NCI-H460 (cell line): ENCODE measurements at places on chromosomes 7 and 10. TPM values are rescaled to one million over a fixed set of nuclear protein-coding genes. Genes with fewer than 3 reads are reported as not detected.

DNA sequence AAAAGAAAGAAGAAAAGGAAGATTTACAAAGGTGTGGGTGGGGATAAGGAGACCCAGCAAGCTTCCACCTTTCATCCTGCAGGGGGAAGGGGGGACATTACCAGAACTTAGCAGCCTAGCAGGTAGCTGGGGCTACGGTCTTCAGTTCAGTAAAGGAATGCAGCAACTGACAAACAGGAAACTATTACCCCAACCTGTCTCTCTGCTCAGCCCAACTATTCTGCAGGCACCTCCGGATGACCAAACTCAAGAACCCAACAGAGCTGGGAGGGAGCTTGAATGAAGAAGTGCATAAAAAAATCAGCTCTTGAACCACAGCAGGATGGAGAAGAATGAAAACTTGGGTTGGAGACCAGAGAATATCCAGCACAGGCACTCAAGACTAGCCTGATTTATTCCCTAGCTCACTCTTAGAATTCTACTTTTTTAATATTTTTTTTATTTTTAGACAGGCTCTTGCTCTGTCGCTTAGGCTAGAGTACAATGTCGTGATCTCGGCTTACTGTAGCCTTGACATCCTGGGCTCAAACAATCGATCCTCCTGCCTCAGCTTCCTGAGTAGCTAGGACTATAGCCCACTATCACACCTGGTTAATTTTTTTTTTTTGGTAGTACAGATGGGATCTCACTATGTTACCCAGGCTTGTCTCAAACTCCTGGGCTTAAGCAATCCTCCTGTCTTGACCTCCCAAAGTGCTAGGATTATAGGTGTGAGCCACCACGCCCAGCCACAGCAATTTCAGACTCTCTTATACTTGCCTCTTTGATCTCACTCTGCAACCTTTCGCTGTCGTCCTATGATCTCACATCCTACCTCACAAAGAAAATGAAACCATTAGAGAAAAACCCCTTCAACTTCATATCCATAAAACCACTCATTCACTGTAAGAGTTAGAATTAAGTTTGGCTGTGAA, 18.5 kb upstream of the C10orf67 start:
- no peak for DNase-seq

GRCh38 chr10:126458466-126458865, 70.2 kb upstream of the ADAM12 start:
- DNase-seq, result no peak

The RALA gene
- total RNA-seq, result 14.3 and 20.0 TPM in 2 replicates

DNA sequence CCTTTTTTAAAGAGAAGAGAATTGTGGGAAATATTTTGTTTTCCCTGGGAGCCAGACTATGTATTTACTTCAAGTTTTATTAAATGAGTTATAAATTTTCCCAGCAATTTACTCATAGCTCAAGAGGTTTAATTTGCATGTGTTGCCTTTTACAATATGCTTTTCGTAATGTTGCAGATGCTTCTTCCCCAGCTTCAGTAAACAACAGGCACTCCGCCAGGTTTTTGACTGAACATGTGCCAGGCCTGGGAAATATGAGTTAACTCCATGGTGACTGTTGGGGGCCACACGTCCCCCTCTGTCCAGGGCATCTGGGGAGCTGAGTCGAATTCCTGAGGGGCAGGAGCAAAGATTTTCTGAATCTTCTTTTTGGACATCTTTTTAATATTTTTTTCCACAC, 545.7 kb downstream of the LRMDA start:
- no peak for DNase-seq

The H2BK1 gene
- total RNA-seq, result not detected in 2 replicates

GRCh38 chr7:22821702-22822485, 755 bp downstream of the TOMM7 start:
- no peak for DNase-seq

- no peak for DNase-seq
Observed at GRCh38 chr10:28326516-28327490, 23.9 kb upstream of the MPP7 start.

GRCh38 chr10:119441921-119442757, 100.4 kb downstream of the RGS10 start:
- DNase-seq, result no peak

GRCh38 chr7:157250605-157251228, 86.1 kb upstream of the DNAJB6 start:
- DNase-seq, result peak; percentile 72

- no peak for DNase-seq
Observed at GRCh38 chr7:11709196-11709595, 122.8 kb downstream of the THSD7A start.

DNA sequence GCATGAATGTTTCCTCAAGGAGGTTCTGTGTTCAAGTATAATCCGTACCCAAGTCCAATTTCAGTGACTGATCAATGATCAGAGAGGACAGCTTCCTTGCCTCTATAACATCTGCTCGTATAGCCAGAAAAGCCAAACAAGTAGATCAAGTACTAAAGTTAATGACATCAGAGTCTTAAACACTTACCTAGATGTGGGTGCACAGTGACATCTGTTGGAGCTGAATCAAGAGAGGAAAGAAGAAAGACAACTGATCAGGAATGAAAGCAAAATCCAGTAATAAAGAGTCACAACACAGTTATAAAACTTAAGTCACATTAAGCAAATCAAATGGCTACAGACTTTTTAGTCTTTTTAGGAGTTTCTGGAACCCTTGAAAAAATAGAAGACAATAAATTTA, 236.5 kb downstream of the RELN start:
- DNase-seq, result no peak

The CYP2E1 gene
- 1.4 and 1.6 TPM in 2 replicates for total RNA-seq

GRCh38 chr7:81956520-81956919, 186.7 kb upstream of the HGF start:
- DNase-seq, result peak; percentile 41

The VKORC1L1 gene
- total RNA-seq, result 15.3 and 17.3 TPM in 2 replicates

DNA sequence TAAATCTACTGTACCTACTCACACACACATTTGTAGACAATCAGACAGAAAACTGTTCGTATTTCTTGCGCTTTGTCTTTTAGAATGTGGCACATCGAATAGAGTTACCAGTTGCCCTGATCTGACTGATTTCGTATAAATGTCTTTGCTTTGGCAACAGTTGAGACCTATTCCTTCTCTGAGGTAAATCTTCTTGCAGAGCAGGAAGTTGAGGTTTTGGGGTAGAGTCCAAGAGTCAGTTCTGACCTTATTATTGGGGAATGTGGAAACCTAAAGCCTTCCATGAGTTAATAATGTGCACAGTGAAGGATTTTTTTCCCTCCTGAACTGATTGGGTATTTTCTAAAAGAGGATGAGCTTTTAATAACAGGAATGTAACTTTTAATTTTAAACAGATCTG, 135.3 kb downstream of the KIAA1217 start:
- DNase-seq, result no peak

- DNase-seq, result peak; percentile 7
Observed at GRCh38 chr7:732094-732541, 5.0 kb upstream of the PRKAR1B start.

- DNase-seq, result no peak
Observed at GRCh38 chr7:25430200-25430931, 202.1 kb upstream of the NPVF start.

GRCh38 chr10:121216295-121216694, 365.1 kb downstream of the WDR11 start:
- DNase-seq, result no peak

DNA sequence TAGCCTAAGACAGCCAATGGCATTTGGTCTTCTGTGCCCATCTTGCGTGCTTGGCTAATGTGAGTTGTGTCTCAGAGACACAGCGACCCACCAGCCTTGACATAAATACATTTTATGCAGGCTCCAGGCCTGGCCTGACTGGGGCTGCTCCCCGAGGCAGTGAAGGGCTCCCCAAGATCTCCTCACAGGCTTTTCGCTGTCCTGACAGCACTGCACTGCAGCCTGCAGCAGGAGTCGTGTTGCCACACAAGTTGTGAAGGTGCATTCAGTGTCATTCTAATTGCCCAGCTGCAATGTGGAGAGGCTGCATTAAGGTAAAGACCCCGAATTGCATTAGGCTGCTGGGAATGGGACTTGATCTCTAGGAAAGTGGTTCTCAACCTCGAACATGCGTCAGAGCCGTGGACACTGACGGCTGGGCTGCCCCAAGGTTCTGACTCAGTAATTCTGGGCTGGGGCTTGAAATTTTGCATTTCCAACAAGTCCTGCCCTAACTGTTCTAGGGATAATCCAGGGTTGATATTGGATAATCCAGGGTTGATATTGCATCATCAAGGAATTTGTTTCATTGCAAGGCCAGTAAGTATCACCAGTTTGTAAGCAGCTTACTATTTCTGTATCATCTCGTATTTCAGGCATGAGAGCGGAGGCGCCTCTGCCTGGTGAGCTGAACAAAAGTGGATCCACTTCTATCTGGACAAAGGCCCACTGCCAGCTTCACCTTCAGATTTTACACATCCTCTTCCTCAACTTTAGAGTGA, 108.7 kb upstream of the INSIG1 start:
- no peak for DNase-seq

The RPP38 gene
- 19.7 and 21.1 TPM in 2 replicates for total RNA-seq

The NAT16 gene
- 0.09 TPM in 1 of 2 replicates, not detected in the other for total RNA-seq

DNA sequence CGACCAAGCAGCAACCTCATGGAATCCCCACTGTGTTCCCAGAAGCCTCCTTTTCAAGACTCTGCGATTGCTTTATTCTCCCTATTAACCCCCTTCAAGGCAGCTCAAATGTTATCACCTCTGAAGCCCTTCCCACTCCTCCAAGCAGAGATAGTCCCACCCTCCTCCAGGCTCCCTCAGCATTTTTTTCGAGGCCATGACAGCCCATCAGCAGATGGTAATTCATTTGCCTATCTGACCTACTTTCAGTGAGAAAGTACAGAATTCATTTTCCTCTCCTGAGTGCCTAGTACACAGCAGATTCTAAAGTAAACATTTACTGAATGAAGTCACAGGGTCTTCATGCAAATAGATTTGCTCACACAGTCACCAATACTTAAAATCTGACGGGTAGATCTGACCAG, 47.8 kb downstream of the HERPUD2 start:
- no peak for DNase-seq

The HABP2 gene
- total RNA-seq, result not detected in 2 replicates

The CHST15 gene
- 53.2 and 60.9 TPM in 2 replicates for total RNA-seq

The AHR gene
- total RNA-seq, result 117 and 122 TPM in 2 replicates

DNA sequence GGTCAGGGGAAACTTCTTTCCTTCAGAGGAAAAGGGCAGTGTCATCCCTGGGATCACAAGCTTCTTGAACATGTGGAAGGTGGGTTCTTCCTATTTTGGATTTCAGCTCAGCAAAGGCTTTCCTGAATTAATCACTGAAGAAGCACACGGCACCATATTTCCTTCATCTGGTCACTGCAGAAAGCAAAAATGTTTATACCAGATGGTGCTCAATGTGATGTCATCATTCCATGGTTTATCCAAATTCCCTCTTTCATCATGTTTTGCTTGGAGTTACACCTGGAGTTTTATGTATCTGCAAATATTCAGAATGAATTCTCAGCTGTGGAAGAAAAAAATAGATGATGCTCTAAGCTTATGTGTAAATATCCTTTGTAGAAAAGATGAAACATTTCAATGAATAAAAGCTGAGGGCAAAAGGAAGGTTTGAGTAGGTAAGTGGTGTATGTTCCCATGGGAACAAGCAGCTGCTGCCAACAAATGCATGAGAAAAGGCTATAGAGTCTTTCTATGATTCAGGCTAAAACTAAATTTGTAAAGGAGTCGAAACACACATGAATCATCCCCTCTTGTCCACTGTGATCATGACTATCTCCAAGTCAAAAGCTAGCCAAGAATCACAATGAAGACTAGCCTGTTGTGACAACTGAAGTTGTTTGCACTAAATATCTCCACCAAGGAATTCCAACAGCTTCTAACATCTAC, 26.9 kb upstream of the BPGM start:
- no peak for DNase-seq

DNA sequence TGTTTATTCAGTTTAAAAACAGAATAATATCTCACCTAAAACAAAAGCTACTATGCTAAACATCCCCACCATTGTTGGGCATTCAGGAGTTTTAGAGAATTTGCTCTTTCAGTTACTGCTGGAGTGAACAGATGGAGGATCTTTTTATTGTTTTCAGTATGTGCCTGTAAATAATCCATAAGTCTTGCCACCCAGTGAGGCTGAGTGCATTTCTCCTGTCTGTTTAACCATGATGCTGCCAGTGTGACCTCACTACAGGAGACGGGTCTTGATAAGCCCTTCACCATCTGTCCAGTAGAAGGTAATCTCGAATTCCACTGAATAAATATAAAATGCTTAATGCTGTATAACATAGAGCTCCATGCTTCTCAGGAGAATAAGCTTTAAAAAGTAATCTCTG, 430.9 kb downstream of the POM121L12 start:
- DNase-seq, result no peak

The MACC1 gene
- total RNA-seq, result 6.4 and 9.4 TPM in 2 replicates

GRCh38 chr10:126372396-126372795, 15.9 kb downstream of the ADAM12 start:
- DNase-seq, result no peak

DNA sequence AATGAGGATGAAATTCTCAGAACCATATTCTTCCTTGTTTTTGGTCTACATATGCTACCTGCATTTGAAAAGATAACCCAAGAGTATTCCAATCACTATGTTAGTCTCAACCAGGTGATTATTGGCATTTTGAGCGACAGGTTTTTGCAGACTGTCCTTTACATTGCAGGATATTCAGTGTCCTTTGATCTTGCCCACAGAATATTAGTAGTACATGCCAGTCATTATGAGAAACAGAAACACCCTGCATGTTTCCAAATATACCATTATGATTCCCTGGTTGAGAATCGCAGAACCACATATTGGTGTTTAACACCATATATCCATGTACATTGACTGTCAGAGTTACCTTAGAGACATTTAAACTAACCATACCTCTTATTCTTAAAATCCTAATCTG, 30.6 kb downstream of the TMEM243 start:
- no peak for DNase-seq

GRCh38 chr10:121959671-121960070, 15.3 kb downstream of the NSMCE4A start:
- no peak for DNase-seq
